Hematopoietic multipotent progenitor cell treated with erythropoietin and hydrocortisone succinate and interleukin-3 and kit ligand, for 8 days (in vitro differentiated cells): ENCODE measurements at places on chromosomes 3 and 15.

- no peak for DNase-seq
Measured at GRCh38 chr15:41794081-41794480, 19.8 kb downstream of the MAPKBP1 start.

DNA sequence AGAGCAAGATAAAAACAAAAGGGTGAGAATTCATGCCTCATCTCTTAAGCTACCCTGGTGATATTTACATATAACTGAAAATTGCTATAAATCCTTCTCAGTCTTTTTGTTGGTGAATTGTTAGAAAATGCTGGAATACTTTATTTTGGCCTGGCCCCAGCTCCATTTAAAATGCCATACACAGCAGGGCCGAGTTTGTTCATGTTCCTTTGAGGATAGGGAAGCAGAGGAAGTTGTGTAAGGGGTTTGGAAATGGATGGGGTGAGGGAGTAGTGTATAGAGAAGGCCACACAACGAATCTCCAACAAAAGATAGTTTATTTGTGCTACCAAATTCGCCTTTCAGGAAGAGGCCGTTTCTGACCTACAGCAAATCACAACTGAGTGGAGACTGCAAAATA lies 78.6 kb upstream of the ADAMTS9 start:
- DNase-seq: no peak

GRCh38 chr3:126349071-126349470 lies 8.1 kb downstream of the KLF15 start:
- DNase-seq: no peak

- DNase-seq: no peak
Measured at GRCh38 chr15:85727068-85727467, 67.7 kb downstream of the KLHL25 start.

- DNase-seq: no peak
Measured at GRCh38 chr15:84653584-84653909, 536 bp downstream of the WDR73 start.

DNA sequence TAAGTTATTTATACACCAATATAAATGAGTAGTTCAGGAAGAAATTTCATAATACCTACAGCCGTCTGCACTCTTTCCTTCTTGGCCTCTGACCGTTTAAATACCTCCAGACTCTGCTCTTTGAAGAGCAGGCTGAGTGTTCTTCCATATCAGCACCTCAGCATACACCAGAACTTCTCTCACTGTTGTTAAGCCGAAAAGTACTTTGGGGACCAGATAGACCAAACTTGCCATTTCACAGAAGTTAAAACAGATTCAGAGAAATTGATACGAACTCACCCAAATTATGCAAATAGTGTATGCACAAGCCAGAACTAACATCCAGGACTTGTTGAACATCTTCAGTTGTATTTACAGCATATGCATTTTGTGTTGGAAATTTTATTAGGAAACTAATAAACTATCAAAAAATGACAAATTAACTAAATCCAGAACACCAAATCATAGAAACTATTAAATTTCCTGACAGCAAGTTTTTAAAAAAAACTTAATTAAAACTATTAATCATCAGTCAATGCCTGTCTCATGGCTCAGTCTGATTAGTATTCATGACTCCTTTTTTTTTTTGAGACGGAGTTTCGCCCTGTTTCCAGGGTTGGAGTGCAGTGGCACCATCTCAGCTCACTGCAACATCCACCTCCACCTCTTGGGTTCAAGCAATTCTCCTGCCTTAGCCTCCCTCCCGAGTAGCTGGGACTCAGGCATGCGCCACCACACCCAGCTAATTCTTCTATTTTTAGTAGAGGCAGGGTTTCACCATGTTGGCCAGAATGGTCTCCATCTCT lies 24.1 kb downstream of the CGGBP1 start:
- peak; percentile 96 for DNase-seq

GRCh38 chr3:177145954-177146353 lies 51.3 kb downstream of the TBL1XR1 start:
- peak; percentile 56 for DNase-seq

- DNase-seq: no peak
Measured at GRCh38 chr3:94568041-94568440, 505.2 kb downstream of the NSUN3 start.

DNA sequence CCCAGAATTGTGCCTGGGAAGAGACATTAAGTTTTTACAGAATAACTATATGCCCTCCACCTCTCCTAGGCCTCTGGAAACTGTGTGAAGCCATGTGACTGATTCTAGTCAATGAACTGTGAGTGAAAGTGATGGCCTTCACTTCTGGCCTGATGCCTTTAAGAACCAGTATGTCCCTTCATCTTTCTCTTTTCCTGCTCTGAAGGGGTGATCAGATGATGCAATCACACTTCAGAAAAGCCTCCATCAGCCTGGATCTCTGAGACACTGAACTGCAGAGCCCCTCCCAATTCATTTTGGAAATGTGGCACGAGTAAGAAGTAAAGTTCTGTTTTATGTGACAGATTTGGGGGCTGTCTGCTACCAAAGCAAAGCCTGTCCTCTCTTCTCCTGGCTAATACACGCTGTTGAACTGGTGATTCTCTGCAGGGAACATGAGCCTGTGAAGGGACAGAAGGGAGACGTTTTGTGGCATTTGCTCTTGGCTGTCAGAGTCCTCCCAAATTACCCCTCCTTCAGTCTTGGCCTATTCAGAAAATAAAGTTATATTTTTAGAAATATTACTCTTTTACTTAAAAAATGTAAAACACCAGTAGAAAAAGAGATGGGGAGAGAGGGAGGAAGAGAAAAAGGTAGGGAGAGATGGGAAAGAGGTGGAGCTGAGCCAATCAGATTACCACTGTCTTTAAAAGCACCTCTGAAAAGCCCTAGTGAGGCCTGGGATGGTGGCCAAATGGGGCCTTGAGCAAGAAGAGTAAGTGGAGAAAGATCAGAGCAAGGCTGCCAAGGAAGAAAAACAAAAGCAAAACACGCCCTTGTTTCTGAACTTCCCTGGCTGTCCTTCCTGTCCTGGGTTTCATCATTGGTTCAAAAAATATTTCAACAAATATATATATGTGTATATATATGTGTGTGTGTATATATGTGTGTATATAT lies 40.9 kb upstream of the RYK start:
- DNase-seq: peak; percentile 76

GRCh38 chr3:49257187-49257586 lies 19.8 kb downstream of the C3orf62 start:
- DNase-seq: no peak

- peak; percentile 3 for DNase-seq
Measured at GRCh38 chr3:18825665-18826064, 322.6 kb upstream of the KCNH8 start.

DNA sequence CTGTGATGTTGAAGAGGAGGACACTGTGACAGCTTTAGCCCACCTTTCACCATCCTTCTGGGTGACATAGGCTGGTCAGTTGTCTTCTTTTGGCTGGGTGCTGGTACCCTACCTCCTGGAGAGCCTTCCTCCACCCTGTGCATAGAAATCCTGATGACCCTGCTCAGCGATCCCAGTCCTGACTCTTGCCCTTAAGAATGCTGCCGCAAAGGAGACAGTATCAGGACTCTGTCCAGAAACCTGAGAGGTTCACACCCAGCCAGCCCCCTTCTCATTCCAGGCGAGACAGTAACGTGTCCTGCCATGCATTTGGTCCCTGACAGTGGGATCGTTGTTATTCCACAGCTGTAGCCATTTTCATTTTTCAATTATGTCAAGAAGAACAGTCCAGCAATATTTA lies 312.8 kb upstream of the CHRM5 start:
- DNase-seq: no peak

GRCh38 chr3:137325170-137325569 lies 367.4 kb downstream of the IL20RB start:
- DNase-seq: no peak

GRCh38 chr3:15283702-15284101 lies 48.7 kb downstream of the SH3BP5 start:
- no peak for DNase-seq
